ENCODE measurements at places on chromosomes 13 and 19.
A peak's percentile ranks its signal among the peaks of the same experiment; 100 is the strongest.

DNA sequence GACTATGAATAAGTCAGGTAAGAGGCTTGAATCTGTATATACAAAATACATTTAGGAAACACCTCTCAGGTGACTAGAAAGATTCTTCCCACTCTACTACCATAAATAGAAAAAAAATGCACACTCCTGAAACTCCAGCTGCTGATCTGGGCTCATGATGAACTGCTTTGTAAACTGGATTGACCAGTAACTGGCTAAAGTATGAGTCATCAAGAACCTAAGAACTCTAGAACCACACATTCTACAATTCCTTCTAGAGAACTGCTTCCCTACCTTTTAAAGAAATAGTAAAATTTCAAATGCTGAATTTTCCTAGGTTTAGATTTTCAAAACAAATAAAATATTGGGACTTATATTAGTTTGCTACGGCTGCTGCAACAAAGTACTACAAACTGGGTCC, 55.2 kb downstream of the ELF1 start:
- no peak for DNase-seq

DNA sequence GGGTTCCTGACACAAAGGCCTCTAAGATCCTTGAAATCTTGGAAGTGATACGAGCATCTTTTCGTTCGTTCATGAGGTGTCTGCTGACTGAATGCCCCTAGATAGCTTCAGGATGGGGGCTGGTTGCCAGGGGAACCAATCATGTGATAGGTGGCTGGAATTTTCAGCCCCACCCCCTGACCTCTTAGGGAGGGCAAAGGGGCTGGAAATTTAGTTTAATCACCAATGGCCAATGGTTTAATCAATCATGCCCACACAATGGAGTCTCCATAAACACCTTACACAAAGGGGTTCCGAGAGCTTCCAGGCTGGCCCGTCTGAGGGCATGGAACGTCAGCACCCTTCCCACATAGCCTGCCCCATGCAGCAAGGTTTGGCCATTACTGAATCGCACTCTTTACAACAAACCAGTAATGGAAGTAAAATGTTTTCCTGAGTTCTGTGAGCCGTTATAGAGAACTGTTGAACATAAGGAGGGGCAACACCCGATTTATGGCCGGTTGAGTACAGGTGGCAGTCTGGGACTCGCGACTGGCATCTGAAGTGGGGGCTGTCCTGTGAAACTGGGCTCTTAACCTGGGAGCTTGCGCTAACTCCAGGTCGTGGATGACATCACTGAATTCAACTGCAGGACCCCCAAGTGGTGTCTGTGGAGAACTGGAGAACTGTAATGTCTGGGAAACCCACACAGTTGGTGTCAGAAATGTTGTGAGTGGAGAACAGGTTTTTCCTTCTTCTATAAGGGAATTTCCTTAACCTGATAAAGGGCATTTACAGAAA, 25.6 kb downstream of the MLLT1 start:
- no peak for DNase-seq

DNA sequence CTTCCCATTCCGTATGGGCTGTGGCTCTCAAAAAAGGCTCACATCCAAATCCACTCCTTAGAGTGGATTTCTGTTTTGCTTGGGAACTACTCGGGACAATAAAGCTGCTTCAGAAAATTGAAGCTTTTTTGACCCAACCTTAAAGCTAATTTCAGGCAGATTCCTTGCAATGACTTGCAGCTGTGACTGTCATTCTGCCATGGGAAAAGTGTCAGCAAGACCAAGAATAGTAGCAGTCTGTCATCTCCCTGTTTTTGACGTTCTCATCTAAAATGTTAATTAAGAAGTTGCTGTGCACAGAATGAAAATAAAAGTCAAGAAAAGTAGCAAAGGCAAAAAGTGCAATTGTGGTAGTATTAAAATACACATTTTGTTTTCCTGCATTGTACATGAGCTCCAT, 304.7 kb downstream of the COG6 start:
- DNase-seq, result no peak

DNA sequence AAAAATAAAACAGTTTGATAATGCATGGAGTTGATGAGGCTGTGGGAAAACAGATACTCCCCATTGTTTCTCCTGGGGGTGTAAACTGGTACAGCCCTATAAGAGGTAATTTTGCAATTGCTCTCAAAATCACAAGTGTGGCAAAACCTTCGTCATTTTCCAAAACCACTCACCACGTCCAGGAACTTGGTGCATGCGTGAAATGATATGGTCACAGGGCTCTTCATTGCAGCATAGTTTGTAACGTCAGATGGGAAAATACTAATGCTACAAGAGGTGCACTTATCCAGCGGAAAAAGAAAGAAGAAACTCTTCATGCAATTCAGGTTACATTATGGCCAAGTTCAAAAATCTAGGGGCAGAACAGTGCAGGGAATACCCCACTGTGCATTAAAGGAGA, 11.9 kb upstream of the PLAUR start:
- no peak for DNase-seq

DNA sequence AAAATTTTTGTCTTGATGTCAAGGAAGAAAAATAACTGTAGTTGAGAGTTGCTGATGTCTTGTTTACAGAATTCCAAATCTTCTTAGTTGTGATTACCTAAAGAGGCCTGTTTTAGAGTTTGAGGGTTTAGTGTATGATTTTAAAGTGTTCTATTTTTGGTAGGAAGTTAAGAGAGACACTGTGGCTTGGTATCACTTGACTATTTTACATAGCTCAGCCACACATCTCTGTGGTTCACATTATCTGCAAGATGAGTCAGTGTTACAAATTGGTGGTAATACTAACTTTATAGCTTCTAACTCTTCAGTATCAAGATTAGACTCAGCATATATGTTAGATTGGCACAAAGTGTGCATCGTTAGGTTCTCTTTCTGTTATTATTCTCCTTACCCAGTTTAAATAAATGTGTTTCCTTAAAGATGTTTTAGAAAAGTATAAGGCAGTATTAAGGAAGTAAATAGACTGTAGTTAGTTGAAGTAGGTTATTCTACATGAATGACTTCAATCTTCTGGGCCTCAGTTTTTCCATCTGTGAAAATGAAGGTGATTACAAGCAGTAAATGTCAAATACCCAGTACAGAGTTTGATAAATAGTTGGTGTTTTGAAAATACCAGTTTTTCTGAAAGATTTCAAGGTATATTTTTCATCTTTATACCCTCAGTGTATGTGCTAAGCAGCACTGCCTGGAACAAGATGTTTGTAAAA, 33.4 kb downstream of the COG6 start:
- DNase-seq, result no peak

- DNase-seq, result no peak
These were observed 323.0 kb downstream of the EFNB2 start for GRCh38 chr13:106212386-106213010.

DNA sequence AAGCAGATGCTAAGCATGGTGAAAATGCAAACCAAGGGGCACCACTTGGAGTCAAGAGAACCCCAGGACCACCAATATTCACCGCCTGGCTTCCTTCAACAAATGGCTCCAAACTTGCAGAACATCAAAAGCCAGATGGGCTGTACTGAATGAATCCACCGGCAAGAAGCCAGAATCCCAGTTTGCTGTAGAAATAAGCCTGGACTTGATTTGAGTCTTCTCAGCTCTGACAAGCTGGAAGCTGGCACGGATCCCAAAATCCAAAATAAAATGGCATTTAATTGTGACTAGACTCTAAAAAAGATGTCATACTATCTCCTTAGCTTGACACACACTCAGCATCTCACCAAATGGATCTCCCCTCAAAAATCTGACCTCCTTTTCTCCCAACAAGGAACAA, 11.9 kb downstream of the EFNB2 start:
- no peak for DNase-seq

DNA sequence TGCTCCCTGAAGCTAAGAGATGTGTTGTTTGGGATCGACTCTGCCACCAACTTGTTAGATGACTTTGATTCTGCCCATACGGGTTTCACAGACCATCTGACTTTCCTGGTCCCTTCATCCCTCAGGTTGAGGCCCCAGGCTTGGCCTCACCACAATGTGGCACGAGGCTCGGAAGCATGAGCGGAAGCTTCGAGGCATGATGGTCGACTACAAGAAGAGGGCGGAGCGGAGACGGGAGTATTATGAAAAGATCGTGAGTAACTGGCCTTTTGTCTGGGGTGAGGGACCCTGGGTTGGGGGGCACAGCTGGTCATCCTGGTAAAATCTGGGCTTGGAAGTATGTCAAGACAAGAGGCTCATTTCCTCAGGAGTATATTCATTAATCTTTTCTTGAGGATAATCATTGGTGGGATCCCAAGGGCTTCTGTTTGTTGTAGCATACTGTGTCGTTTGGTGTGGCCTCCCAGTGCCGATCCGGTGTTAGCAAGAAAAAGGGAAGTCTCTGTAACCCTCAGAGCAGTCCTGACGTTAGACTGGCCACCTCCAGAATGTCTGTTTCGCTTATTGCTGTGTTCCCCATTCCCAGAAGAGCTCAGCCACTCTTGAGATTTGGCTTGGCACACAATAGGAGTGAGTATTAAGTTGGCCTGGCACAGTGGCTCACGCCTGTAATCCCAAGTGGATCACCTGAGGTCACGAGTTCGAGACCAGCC, 1.4 kb downstream of the CLASRP start:
- DNase-seq, result no peak

DNA sequence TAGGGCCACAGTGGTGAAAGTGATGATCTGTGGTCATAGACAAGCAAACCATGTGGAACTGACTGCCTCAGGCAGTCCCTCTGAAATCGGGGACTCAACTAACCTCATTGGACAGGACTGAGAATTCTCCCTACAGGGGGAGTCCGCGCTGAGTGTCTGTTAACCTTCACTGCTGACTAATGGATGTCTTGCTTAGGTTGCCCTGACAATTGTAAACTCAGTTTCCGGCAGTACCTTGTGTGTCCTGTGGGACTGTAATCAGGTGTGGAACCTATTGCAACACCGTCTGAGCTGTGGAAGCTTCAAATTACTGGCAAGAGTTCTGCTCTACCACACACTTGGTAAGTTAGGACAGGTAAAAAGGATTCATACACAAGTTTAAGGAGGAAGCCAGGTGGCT, 21.8 kb downstream of the ZNF77 start:
- no peak for DNase-seq

DNA sequence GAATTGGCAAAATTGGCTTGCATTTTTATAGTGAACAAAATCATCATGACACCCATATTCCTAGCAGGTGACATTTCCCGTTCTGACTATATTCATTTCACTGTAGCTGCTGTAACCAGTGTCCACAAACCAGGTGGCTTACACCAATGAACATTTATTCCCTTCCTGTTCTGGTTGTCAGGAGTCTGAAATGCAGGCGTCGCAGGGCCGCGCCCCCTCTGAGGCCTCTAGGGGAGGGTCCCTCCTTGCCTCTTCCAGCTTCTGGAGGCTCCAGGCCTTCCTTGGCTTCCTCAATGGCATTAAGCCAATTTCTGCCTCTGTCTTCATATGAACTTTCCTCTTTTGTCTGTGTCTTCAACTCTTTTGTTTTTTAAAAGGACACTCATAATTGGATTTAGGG, 6.5 kb upstream of the RLN3 start:
- no peak for DNase-seq

GRCh38 chr19:18126097-18126496, 26.9 kb upstream of the PIK3R2 start:
- no peak for DNase-seq

- DNase-seq, result no peak
These were observed 208.7 kb downstream of the LACC1 start for GRCh38 chr13:44088411-44088810.

DNA sequence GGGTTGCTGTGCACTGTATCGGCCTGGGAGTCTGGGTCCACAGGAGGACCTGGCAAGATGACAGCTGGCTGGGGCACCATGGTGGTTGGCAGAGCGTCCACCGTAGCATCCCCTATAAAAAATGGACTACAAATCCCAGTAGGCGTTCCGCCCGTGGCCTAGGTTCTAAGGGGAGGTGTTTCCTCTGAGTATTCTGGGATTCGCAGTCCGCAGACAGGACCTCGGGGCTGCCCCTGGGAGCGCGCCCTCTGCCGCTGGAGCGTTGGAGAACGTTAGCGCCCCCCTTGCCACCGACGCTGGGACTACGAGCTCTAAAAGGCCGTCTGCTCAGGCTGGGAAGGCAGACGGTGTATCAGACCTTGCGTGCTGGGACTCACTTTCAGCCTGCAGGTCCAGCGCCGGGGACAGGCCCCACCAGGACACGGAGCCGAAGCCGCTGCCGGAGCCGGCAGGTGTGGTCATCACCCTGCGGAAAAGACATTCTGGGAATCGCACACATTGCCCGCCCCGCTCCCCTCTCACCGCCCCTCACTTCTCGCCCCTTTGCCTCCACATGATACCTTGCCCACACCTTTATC, 372 bp downstream of the DNAAF3 start:
- no peak for DNase-seq

DNA sequence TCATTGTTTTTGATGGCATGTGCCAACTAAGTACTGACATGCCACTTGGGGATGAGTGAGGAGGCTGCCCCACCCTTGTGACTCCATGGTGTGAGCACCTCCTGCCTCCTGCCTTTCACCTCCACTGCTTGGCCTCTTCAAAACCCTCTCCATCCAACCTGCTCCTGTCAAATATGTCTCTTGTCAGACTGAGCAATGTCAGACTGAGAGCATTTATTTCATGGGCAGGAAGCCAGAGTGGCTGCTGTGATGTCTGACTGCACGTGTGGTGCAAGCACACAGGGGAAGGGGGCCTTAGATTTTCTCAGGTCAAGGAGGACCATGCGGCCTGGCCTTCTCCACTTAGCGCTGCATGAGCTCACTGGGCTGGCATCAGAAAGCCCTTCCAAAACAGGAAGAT, 68.3 kb downstream of the STARD13 start:
- no peak for DNase-seq

DNA sequence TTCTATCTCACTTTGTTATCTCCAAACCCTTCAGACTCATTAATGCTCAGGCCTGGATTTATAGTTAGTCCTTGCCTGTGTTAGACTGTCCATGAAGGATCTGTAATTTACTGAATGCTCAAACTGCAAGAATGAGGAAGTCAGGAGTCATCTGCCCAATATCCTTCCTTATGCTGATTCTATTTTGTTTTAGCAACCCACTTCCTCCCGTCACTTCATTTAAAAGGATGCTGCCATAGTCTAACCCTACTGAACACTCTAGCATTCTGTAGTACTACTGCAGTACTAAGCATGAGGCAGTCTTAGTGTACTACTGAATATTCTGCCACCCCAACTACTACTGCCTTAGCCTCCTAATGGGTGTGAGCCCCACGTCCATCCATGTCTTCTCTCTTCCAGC, 1.5 kb downstream of the FCAR start:
- no peak for DNase-seq

GRCh38 chr19:16025108-16026101, 50.9 kb upstream of the TPM4 start:
- no peak for DNase-seq

DNA sequence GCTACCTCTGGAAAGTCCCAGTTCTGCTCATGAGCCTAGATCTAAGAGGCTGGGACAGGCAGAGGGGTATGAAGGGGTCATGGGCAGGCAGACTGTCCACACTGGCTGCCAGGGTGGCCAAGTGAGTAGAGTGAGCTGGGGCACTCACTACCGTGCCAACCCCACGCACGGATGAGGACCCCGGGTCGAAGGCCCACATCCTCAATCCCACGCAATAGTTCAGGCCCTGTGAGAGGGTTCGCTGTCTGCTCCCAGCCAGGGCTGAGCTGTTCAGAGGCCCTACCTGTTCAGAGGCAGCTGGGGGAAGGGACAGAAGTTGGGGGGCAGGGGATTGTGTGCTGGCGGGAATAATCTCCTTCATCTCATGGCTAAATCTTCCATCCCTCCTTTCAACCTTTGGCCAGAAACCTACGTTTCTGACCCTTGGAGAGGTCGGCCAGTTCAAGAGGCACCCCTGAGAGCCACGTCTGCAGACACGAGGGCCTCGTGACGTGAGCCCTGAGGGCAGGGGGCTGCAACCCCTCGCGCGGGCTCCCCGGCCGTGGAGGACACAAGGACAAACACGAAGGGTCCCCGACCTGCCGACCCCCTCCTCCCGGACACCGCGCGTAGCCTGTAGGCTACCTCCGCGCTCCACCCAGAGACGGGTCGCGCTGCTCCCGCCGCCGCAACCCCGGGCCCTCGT, 1.0 kb upstream of the RPS5 start:
- DNase-seq, result peak; percentile 35

Measured in activated CD4-positive, alpha-beta T cell treated with anti-CD3 and anti-CD28 coated beads for 4 hours (primary cell).